ENCODE measurements at places on chromosomes 4 and X. TPM values are rescaled to one million over a fixed set of nuclear protein-coding genes. Genes with fewer than 3 reads are reported as not detected.

The USP38 gene
- total RNA-seq, result 8.7 TPM

The ZBTB49 gene
- total RNA-seq, result 2.7 TPM

The TMEM185A gene
- 28.3 TPM for total RNA-seq

The FGD1 gene
- 7.7 TPM for total RNA-seq

The ETNPPL gene
- not detected for total RNA-seq

The RGN gene
- not detected for total RNA-seq

The CLNK gene
- not detected for total RNA-seq

The C4orf54 gene
- total RNA-seq, result not detected

The FAM149A gene
- 1.6 TPM for total RNA-seq

The ARMCX1 gene
- 0.35 TPM for total RNA-seq

The RNF150 gene
- total RNA-seq, result 0.29 TPM
